Activated T-cell treated with anti-CD3 and anti-CD28 coated beads, Interleukin-2, amount 50 U/mL, for 72 hours (primary cell): ENCODE measurements at places on chromosomes 1 and 21. TPM values are rescaled to one million over a fixed set of nuclear protein-coding genes. Genes with fewer than 3 reads are reported as not detected.

- peak overlapping the region; percentile 89 for H3K4me3 ChIP-seq
- H3K27me3 ChIP-seq, result no peaks in the 10 kb centered on the region
- H3K4me1 ChIP-seq, result peaks cover 40% of the 10 kb centered on the region
- H3K27ac ChIP-seq, result peak overlapping the region; percentile 89
- no peak for DNase-seq
Observed at GRCh38 chr21:46323227-46323709, 402 bp downstream of the C21orf58 start.

- no peak overlapping the region for H3K27ac ChIP-seq
- no peaks in the 10 kb centered on the region for H3K4me1 ChIP-seq
- no peaks in the 10 kb centered on the region for H3K27me3 ChIP-seq
- peaks cover 3% of the 10 kb centered on the region for H3K36me3 ChIP-seq
- DNase-seq, result no peak
Observed at GRCh38 chr1:42723511-42723910, 16.5 kb downstream of the CLDN19 start.

- H3K4me1 ChIP-seq, result no peaks in the 10 kb centered on the region
- no peak overlapping the region for H3K27ac ChIP-seq
- H3K36me3 ChIP-seq, result no peaks in the 10 kb centered on the region
- peaks cover 34% of the 10 kb centered on the region for H3K27me3 ChIP-seq
- DNase-seq, result no peak
Observed at GRCh38 chr1:180560868-180561600, 2.3 kb downstream of the OVAAL start.

Gene LINGO4
- total RNA-seq, result 0.19 TPM

Gene DYRK3
- 8.7 TPM for total RNA-seq

- no peak for DNase-seq
- no peak overlapping the region for H3K27ac ChIP-seq
- peaks cover 42% of the 10 kb centered on the region for H3K4me1 ChIP-seq
- no peak overlapping the region for H3K4me3 ChIP-seq
- H3K27me3 ChIP-seq, result no peaks in the 10 kb centered on the region
Observed at GRCh38 chr1:54461731-54462596, 55.8 kb upstream of the SSBP3 start.

GRCh38 chr1:69524015-69524414, 43.7 kb upstream of the LRRC7 start:
- no peak overlapping the region for H3K27ac ChIP-seq
- no peaks in the 10 kb centered on the region for H3K27me3 ChIP-seq
- H3K4me1 ChIP-seq, result no peaks in the 10 kb centered on the region
